NCI-H774 (cell line): ENCODE measurements at places on chromosomes 13 and 19.
A peak's percentile ranks its signal among the peaks of the same experiment; 100 is the strongest.

DNA sequence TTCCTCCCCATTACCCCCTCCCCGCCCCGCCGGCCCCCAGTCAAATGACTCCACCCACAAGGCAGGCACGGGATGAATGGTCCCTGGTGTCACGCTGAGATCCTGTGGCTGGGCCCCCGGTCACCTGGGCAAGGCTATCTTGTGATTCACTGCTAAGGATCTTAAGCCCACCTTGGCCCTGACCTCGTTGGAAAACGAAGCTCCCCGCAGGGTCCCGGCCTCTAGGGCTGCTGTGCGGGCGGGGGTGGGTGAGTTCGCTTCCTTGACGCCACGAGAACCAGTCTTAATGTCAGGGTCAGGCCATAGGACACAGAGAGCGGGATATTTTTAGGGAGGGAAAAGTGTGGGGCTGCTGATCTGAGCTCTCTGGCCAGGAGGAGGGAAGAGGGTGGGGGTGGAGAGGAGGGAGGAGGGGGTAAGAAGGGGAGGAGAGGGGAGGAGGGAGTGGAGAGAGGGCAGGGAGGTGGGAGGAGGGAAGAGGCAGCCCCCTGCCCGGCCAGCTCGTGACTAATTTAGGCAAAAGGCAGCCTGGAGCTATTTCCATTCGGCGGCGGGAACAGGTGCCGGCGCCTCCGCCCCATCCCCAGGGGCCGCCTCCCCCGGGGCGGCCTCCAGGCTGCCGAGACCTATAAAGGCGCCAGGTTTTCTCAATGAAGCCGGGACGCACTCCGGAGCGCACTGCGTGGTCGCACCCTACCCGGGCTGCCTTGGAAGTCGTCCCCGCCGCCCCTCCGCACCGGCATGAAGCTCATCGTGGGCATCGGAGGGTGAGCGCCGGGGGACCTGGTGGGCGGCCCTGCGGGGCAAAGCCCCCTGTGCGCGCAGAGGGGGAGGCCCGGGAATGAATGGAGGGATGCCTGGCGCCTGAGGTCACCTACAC lies at the start of gene NMRK2:
Gene NMRK2, plus strand, starts transcription at position 139 of the 880 bp plus-strand sequence. Its CDS starts 603 bp downstream, at position 742.
- DNase-seq: no peak

DNA sequence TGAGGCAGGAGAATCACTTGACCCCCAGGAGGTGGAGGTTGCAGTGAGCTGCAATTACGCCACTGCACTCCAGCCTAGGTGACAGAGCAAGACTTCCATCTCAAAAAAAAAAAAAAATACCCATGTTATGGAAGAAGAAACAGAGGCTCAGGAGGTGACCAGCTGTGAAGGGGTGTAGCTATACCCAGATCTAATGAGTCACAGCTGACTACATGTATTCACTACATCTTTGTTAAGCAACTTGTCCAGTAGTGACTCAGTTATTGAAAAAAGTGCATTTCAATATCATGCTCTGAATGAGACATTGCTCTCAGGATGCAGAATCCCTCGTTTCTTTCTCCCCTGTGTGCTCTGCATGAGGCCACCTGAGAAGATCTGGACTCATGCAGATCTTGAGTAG lies 16.1 kb upstream of the SPART start:
- DNase-seq: no peak

DNA sequence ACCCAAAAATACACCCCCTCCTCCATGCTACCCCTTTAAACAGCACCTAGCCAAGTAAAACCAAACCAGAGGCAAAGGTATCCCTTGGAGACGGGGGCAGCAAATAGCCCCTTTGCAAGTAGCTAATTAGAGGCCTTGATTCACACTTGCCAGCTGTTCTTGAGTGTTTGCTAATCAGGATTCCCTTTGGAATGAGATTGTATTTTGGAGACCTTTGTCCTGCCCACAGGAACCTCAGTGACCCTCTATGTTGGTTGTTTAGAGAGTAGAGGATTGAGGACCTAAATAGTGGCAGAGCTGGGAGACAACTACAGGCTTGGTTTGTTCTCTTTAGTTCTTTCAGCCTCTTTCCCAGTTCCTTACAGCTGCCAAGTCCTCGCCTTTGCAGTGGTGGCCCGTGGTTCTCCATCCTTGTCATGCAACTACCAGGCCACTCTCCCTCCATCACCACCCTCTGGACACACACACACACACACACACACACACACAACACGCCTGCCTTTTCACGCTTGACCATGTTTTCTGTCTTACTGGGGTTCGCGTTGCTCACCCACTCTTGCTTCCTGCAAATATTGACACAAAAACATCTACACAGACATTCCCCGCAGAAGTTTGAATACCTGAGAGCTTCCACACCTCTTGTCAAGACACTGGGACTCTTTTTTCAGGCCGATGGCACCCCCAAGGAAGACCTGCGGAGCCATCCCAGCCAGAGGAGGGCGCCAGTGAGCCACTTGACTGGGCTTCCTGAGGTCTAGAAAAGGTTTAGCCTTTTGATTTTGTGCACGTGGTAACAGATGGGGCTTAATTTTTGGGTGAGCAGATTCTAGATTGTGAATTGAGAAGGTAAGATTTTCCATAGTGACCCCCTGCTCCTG lies 80.0 kb upstream of the GPR183 start:
- no peak for DNase-seq

- DNase-seq: peak; percentile 82
These were observed 607 bp upstream of the ZNF566 start for GRCh38 chr19:36489920-36490415.

- DNase-seq: no peak
These were observed 78.8 kb upstream of the TDRD3 start for GRCh38 chr13:60318186-60318585.

DNA sequence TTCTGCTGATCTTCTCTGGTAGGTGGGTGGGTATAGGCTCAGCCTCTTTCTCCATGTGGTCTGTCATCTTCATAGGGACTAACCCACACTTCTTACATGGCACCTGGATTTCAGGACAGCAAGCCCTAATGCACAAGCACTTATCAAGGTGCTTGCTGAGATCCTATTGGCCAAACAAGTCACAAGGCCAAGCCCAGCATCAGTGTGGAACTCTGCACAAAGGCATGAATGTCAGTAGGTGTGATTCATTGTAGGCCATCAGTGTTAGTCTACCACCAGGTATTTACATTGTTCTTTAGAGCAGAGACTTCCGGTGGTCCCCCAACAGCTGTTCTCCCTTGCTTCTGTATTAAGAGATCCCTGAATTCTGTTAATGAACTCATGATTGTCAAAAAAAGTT lies 8.3 kb upstream of the RB1 start:
- no peak for DNase-seq

DNA sequence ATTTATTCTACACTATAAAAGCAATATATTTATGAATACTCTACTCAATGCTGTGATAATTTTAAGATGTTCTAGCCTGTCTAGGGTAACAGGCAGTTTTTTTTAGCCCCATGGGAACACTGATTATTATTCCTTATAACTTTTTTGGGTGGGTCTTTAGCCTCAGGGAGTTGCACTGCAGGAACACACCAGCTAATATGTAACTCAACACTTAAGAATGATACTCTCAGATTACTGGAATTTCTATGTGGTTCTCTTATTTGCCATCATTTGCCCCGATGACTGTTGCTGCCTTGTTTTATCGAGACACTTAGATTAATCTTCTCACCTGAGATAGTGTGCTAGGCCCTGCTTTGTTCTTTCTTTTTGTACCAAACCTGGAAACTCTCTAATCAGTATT lies 396.9 kb upstream of the SLITRK1 start:
- no peak for DNase-seq

DNA sequence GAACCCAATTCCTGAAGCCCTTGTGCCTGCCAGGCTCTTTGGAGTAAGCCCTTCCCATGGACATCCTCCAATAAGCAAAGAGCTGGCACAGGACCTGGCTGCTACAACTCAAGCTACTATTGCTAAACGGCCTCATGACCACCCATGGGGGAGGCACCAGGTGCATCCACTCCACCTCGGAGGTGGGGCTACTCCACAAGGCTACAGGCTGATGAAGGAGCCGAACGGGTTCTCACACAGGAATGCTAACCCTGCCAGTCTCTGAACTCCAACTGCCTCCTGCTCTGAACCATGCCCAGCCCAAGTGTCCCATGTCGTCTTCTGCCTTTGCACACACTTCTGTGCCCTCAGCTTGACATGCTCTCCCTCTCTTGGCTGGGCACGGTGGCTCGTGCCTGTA lies 10.0 kb downstream of the SYMPK start:
- DNase-seq: no peak

GRCh38 chr13:97464561-97464960 lies 30.6 kb downstream of the RAP2A start:
- no peak for DNase-seq

DNA sequence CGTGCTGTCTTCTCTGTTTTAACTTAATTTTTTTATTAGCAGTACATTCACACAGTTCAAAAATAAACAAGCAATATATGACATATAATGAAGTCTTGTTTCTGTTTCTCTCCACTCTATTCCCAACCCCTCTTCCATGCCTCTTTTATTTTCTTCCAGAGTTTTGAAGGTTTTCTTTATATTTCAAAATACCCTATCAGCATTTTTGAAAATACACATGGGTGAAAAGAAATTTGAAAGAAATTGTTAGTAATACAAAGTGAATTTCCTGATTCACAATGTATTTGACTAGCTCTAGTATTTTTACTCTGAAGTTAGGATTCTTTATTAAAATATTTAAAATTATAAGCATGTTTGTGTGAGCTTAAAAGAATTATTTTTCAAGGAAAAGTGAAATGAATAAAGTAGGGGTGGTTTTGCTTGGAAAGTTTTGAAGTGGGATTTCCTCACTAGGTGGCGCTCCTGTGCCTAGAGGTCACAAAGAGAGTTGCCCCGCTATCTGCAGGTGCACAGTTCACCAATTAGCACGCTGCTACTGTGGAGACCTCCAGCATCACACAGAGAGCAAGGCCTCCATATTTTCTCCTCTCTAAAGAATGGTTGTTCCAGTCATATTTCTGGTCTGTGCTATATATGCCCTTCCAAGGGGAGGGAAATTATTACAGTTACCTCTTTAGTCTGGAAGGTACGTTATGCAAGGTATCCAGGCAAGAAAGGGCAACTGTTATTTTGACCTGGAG lies 37.6 kb downstream of the SOX21 start:
- DNase-seq: peak; percentile 74

DNA sequence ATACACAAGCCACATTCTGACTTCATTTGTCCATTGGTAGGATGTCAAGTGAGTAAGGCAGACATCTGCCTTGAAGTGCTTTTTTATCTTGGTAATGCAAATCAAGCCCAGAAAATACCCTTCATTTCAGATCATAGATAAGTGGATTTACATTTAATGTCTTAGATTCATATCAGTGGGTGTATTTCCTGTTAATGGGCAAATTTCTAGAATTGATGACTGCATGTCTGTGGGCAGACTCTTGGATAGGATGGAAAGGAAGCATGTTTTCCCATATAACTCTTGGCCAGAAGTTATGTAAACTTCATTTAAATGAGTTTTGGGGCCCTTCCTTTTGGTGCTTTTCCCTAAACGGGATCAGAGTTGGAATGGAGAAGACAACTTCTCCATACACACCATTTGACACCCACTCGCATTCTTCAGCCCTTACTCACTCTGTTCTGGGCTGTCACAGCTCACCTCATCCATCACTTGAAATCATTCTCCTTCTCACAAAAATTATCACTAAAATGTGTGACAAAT lies 154.6 kb downstream of the FLT1 start:
- DNase-seq: no peak

- DNase-seq: no peak
These were observed 31.3 kb upstream of the HOMER3 start for GRCh38 chr19:18972301-18972811.

GRCh38 chr19:6588508-6589345 lies 2.2 kb downstream of the CD70 start:
- no peak for DNase-seq

DNA sequence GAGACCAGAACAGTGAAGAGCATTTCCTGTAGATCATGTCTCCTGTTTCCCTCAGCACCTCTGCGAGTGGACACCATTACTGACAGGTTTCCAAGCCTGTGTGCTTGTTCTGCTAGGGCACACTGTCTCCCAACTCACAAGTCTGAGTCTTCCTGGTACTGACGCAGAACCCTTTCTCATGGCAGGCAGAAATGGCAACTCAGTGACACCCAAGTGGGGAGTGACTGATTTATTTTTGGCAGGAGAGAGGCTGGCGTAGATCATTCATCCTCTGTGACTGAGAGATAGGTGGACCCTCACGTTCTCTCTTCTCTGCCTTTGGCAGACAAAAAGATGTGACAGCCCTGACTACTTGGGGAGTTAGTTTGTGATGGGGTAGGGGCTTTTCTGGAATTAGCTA lies 183.4 kb downstream of the RFC3 start:
- DNase-seq: no peak

GRCh38 chr19:2270157-2270422 lies 11.9 kb downstream of the PEAK3 start:
- DNase-seq: no peak

DNA sequence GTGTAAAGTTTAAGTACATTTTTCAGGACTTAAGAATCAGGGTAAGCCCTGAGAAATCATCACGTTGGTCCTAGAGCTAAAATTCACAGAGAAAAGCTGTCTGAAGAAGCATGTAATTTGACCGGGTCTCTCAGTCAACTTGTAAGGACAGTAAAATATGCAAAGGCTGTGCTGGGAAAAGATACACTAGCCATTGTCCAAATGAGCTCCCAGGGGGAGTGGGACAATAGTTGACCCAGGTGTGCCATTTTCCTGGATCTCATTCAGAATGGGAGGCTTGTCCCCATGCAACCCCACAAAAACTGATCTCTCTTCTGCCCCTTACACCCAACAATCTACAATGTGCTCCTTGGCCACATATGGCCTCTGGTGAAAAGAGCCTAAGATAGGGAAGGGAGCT lies 437.9 kb downstream of the KLF12 start:
- DNase-seq: no peak

GRCh38 chr13:46178821-46179220 lies 3.2 kb downstream of the LCP1 start:
- DNase-seq: no peak

- no peak for DNase-seq
These were observed 2.1 kb upstream of the BSG start for GRCh38 chr19:570251-570686.

GRCh38 chr19:2719920-2720776 lies 1.0 kb downstream of the DIRAS1 start:
- DNase-seq: no peak

DNA sequence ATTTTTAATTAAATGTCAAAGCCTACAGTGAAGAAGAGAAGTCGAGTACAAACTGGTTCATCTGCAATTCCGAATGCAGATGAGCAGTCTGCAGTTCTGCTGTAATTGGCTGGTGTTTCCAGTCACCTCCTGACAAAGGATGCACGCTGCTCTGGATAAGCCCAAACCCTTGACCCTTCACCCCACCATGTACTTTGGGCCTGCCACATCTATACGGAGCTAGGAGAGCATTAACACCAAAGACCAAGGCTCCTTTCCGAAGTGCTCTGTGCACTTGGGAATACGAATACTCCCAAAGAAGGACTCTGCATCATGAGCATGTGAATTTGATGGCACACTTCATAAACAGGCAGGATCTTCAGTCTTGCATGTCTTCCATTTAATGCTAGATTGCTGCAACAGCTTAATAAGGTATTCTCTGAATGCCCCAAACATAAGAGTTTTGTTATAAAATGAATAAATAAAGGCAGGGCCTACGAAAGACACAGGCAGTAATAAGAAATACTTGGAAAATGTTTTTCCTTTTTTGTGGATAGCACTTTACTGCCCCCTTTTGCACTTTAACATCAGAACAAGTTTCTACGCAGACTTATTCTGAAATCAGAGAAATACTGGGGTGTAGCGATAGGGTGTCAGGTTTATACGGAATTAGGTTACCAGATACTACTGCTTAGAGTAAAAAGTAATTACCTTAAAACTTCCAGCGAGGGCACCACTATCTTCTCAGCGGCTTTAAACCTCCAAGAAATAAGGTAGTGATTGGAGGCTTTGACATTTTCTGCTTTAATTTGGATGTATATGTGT lies 15.0 kb downstream of the EFNB2 start:
- DNase-seq: no peak
